ENCODE measurements at places on chromosomes 5 and 9. TPM values are rescaled to one million over a fixed set of nuclear protein-coding genes. Genes with fewer than 3 reads are reported as not detected.

DNA sequence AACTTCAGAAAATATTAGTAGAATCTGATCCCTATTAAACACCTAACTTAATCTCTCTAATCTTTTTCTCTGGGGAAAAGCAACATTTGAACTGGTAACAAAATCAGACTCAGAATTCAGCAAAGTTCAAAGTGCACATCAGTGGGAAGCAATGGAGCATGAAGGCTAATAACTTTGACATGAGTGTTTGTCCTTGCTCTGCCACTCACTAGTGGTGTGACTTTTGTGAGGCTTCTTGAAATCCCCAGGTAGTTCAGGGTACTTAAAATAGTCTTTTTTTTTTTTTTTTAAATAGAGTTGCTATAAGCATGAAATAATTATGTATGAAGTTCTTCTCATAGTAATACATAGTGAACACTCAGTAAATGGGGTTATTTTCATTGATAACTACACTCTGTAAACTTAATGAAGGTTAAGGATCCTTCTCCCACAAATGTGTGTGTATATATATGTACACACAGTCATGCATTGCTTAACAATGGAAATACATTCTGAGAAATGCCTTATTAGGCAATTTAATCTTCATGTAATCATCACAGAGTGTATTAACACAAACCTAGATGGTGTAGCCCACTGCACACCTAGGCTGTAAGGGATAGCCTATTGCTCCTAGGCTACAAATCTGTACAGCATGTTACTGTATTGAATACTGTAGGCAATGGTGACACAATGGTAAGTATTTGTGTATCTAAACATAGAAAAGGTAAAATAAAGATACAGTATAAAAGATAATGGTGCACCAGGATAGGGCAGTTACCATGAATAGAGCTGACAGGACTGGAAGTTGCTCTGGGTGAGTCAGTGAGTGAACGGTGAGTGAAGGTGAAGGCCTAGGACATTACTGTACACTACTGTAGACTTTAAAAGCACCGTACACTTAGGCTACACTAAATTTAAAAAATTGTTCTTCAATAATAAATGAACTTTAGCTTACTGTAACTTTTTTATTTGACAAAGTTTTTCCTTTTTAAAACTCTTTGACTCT, 73.3 kb upstream of the HMHB1 start:
- peaks cover 3% of the 10 kb centered on the region for H3K27me3 ChIP-seq
- H3K36me3 ChIP-seq: no peaks in the 10 kb centered on the region
- no peak overlapping the region for H3K4me3 ChIP-seq
- DNase-seq: no peak
- H3K27ac ChIP-seq: no peak overlapping the region

The MEGF10 gene
- not detected for total RNA-seq

DNA sequence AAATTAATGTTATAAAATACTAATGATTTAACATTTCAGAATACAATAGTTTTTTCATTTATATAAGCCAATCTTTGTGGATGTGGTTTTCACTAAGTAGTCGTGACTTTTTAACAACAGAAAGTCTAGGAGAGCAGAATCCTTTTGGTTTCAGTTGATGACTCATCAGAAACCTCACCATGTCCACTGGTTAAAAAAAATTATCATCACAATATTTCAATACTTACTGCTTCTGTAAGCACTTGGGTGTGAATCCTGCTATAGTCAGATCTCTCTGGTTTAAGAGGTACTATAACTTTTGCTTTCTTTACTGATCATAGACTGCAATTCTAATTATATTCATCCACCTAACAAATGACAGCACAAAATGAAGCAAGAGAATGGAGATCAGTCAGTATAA, 77.2 kb downstream of the MRPS30 start:
- H3K4me3 ChIP-seq: no peak overlapping the region
- no peaks in the 10 kb centered on the region for H3K27me3 ChIP-seq
- no peaks in the 10 kb centered on the region for H3K36me3 ChIP-seq
- H3K27ac ChIP-seq: no peak overlapping the region
- H3K4me1 ChIP-seq: no peaks in the 10 kb centered on the region
- no peak for DNase-seq

GRCh38 chr5:131593921-131594320, 41.1 kb downstream of the RAPGEF6 start:
- peaks cover 21% of the 10 kb centered on the region for H3K4me1 ChIP-seq
- H3K27ac ChIP-seq: no peak overlapping the region
- H3K4me3 ChIP-seq: no peak overlapping the region
- H3K36me3 ChIP-seq: peaks cover 4% of the 10 kb centered on the region
- H3K27me3 ChIP-seq: no peaks in the 10 kb centered on the region

DNA sequence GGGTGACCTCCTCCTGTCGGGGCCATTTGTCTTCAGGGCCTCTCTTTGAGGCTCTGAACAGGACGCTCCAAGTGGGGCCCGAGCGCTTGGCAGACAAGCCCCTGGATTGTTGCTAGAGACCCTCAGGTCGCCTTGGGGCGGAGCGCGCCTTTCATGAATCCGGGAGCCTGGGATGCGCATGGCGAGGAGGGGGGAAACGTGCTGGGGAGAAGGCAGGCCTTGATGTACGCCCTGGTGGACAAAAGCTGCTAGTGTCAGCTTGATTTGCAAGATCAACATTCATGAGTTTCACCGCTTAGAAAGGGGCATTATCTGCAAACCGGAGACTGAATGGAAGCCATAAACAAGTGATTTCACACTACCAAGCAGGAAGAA, 226.3 kb downstream of the SMARCA2 start:
- H3K27ac ChIP-seq: no peak overlapping the region
- no peaks in the 10 kb centered on the region for H3K27me3 ChIP-seq
- no peak for DNase-seq
- H3K4me1 ChIP-seq: peaks cover 22% of the 10 kb centered on the region

The ADGRD2 gene
- not detected for total RNA-seq

GRCh38 chr9:129483415-129484351, 137.2 kb downstream of the C9orf50 start:
- H3K4me1 ChIP-seq: peaks cover 79% of the 10 kb centered on the region
- no peak overlapping the region for H3K4me3 ChIP-seq

The DPP7 gene
- 1.2 TPM for total RNA-seq

The TICAM2 gene
- total RNA-seq: not detected

- H3K4me1 ChIP-seq: no peaks in the 10 kb centered on the region
- H3K36me3 ChIP-seq: no peaks in the 10 kb centered on the region
- H3K27me3 ChIP-seq: no peaks in the 10 kb centered on the region
- no peak for DNase-seq
These were observed 19.3 kb upstream of the ABO start for GRCh38 chr9:133294257-133294656.

The ADAMTS6 gene
- 3.1 TPM for total RNA-seq

The SLC46A2 gene
- not detected for total RNA-seq

The MEF2C gene
- total RNA-seq: not detected

The OTP gene
- total RNA-seq: not detected

DNA sequence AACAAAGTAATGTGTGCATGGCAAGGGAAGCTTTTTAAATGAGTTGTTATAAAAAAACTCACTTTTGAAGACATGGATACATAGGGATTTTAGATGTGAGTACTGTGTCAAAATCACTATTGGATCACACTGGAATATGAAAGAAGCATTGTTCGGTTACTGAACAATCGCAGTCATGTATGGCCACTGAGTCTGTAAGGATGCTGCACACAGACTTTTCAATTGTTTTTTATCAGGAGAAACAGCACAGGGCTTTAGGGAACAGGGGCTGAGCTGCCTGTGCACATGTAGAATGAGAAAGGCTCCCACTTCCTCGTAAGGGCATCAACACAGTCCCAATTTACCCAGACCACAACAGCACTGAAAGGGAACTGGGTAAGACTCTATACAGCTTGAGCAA, 1333.9 kb upstream of the DMAC1 start:
- no peaks in the 10 kb centered on the region for H3K36me3 ChIP-seq
- no peak overlapping the region for H3K27ac ChIP-seq
- no peak for DNase-seq
- no peaks in the 10 kb centered on the region for H3K27me3 ChIP-seq

DNA sequence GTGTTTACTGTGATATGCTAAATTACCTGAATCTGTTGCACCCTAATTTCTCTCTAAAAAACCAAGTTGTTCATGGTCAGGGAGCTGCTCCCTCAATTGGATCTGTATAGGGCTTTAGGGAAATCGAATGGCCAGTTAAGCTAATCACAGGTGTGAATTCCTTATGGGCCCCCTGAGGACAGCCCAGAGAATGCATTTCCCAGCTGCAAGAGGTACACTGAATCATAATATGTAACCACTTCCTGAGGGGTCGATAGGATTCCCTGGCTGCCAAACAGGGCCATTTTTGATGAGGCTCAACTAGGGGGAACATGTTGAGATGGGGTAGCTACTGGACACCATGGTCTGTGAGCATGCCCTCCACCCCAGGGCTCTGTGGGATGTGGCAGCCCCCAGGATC, 478.6 kb downstream of the CCDC171 start:
- no peaks in the 10 kb centered on the region for H3K36me3 ChIP-seq
- H3K4me3 ChIP-seq: no peak overlapping the region
- H3K27ac ChIP-seq: no peak overlapping the region
- no peaks in the 10 kb centered on the region for H3K4me1 ChIP-seq
- no peaks in the 10 kb centered on the region for H3K27me3 ChIP-seq

GRCh38 chr5:67204821-67205220, 8.2 kb upstream of the CD180 start:
- no peak for DNase-seq
- H3K36me3 ChIP-seq: no peaks in the 10 kb centered on the region
- H3K27ac ChIP-seq: no peak overlapping the region
- H3K27me3 ChIP-seq: no peaks in the 10 kb centered on the region
- no peak overlapping the region for H3K4me3 ChIP-seq
- H3K4me1 ChIP-seq: peaks cover 5% of the 10 kb centered on the region

The TSLP gene
- not detected for total RNA-seq

The SIL1 gene
- total RNA-seq: 30.0 TPM

DNA sequence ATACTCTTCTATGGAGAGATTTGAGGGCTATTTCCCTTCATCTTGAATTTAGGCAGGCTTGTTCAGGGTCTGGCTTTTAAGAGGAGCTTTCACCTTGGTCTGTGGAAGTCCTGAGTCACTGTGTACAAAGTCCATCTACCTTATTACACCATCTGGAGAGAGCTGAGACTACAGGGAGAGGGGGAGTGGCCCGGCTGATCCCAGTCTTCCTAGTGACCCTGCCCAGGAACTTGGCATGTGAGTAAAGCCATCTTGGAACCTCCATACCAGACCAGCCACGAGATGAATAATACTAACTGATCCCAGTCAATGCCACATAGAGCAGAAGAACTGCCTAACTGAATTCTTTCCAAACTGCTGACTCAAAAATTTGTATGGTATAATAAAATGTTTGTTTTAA, 8.4 kb upstream of the IL6ST start:
- H3K4me3 ChIP-seq: no peak overlapping the region
- no peaks in the 10 kb centered on the region for H3K27me3 ChIP-seq
- H3K4me1 ChIP-seq: peaks cover 41% of the 10 kb centered on the region

DNA sequence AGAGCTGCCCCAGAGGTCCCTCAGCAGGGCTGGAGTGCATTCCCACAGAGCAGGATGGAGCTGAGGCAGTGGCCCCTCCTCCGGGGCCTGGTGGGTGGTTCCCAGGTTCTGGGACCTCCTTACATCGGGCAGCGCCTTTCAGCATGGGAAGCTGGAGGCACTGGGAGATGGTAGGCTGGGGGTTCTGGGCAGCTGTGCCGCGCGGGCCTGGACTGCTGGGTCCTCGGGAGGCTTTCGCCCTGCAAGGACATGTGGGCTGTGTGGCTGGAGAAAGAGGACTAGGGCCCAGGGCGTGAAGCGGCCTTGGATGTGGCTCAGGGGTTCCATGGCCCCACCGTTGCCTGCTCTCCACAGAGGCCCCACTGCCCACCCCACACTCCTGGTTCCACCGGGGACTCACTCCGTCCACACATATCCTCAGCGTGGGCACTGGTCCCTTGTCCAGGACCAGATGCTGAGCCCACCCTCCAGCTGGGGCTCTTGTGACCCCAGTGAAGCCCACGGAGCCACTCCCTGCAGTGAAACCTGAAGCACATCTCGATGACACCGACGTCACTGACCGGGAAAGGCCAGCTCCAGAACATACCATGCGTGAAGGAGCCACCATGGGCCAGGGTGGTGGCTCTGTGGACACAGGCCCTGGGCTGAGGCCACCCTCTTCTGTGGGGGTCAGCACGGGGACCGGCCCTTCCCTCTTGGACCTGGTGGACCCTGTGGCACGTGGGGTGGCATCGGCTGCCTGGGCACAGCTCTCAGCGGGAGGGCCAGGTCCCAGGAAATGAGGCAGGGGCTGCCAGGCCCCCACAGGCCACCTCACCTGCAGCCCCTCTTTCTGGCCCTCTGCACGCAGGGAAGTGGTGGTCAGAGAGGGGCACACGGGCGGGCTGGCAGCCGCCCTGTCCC, 31.5 kb upstream of the NKD2 start:
- no peak for DNase-seq
- H3K27ac ChIP-seq: no peak overlapping the region
- peaks cover 9% of the 10 kb centered on the region for H3K27me3 ChIP-seq
- peaks cover 20% of the 10 kb centered on the region for H3K4me1 ChIP-seq
- no peaks in the 10 kb centered on the region for H3K36me3 ChIP-seq

- no peak overlapping the region for H3K4me3 ChIP-seq
- H3K36me3 ChIP-seq: no peaks in the 10 kb centered on the region
- H3K27ac ChIP-seq: peak overlapping the region; percentile 83
These were observed 72.9 kb downstream of the SERINC5 start for GRCh38 chr5:80182809-80183580.

- no peaks in the 10 kb centered on the region for H3K4me1 ChIP-seq
- no peaks in the 10 kb centered on the region for H3K36me3 ChIP-seq
- peaks cover 25% of the 10 kb centered on the region for H3K27me3 ChIP-seq
- DNase-seq: no peak
- no peak overlapping the region for H3K27ac ChIP-seq
These were observed 7.1 kb upstream of the ENTREP1 start for GRCh38 chr9:69317894-69318293.

DNA sequence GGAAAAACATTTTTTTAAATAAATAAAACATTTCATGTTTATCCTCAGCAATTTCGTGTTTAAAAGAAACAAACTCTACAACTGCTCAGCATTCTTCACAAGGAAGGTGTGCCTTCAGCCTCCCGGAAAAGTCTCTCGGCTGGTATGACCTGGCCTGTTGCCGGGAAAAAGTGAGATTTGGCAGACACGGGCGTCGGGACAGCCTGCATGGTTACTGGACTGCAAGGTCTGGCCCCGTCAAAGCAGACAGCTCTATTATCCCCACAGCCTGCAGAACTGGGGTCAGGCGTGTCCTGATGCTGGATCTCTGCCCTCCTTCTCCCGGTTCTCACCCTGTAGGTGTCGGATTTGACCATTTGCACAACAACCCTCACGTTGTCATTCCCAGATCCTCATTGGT, 120.3 kb upstream of the SPATA31C2 start:
- no peak overlapping the region for H3K4me3 ChIP-seq
- peaks cover 1% of the 10 kb centered on the region for H3K27me3 ChIP-seq
- H3K36me3 ChIP-seq: no peaks in the 10 kb centered on the region
- no peak overlapping the region for H3K27ac ChIP-seq

GRCh38 chr5:73740274-73740790, 114.3 kb downstream of the ARHGEF28 start:
- H3K4me3 ChIP-seq: no peak overlapping the region
- DNase-seq: no peak
- H3K36me3 ChIP-seq: 0 out of 3 replicates have a peak, but pooled peaks cover 4% of the 10 kb centered on the region
- H3K27me3 ChIP-seq: no peaks in the 10 kb centered on the region
- H3K4me1 ChIP-seq: peaks cover 13% of the 10 kb centered on the region
